MG63 (cell line): ENCODE measurements at places on chromosomes 5 and 9. TPM values are rescaled to one million over a fixed set of nuclear protein-coding genes. Genes with fewer than 3 reads are reported as not detected.
A peak's percentile ranks its signal among the peaks of the same experiment; 100 is the strongest.

The GABRP gene
- not detected in 2 replicates for total RNA-seq

The CCDC112 gene
- total RNA-seq: 13.9 and 20.8 TPM in 2 replicates

GRCh38 chr5:128674837-128675446 lies 136.9 kb upstream of the FBN2 start:
- DNase-seq: peak; percentile 44

DNA sequence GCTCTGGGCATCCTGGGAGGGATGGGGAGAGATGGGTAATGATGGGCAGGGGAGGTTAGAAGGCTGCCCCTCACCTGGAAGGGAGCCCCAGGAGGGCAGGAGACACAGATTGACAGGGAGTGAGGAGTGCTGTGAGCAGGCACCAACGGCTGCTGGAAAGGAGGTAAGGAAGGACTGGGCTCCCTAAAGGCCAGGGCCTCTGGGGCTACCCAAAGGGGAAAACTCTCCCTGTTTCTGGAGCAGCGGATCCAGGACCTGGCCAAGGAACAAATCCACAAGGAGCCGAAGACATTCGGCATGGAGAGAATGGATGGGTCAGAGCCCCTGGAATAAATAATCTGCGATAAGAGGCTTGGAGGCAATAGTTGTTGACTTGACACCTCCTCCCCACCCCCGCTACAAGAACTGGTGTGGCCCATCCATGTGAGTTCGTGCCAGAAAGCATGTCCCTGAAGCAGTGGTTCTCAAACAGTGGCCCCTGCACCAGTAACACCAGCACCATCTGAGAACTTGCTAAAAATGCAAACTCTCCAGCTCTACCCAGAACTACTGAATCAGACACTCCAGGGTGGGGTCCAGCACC lies 208.3 kb downstream of the GABBR2 start:
- DNase-seq: no peak

DNA sequence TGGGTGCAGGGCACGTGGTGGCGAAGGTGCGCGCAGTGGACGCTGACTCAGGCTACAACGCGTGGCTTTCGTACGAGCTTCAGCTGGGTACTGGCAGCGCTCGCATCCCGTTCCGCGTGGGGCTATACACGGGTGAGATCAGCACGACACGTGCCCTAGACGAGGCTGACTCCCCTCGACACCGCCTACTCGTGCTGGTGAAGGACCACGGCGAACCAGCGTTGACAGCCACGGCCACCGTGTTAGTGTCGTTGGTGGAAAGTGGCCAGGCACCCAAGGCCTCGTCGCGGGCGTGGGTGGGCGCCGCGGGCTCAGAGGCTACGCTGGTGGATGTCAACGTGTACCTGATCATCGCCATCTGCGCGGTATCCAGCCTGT lies 2.1 kb downstream of the PCDHA2 start:
- no peak for DNase-seq

DNA sequence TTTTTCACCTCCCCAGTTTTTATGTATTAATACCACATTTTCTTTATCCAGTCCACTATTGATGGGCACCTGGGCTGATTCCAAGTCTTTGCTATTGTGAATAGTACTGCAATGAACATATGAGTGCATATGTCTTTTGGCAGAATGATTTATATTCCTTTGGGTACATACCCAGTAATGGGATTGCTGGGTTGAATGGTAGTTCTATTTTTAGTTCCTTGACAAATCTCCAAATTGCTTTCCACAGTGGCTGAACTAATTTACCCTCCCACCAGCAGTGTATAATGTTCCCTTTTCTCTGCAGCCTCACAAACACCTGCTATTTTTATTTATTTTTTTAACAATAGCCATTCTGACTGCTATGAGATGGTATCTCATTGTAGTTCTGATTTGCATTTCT lies 340.2 kb downstream of the ADAMTS6 start:
- no peak for DNase-seq

GRCh38 chr5:150787656-150788055 lies 9.1 kb downstream of the SMIM3 start:
- DNase-seq: no peak

DNA sequence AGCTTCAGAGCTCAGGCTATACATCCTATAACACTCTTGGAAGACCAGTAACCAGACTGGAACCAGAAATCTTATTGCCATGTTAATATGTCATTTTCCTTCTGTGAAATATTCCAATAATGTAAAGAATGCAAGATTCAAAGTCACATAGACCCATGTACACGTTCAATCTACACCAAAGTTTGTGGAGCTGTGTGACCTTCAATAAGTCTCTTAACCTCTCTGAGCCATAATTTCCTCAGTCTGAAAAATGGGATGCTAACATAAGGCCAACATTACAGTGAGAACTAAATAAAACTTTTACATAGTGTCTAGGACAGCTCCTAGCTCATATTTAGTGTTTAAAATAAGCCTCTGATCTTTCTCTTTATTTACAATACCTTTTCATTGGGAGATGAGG lies 70.4 kb downstream of the ARRDC3 start:
- DNase-seq: no peak

- peak; percentile 89 for DNase-seq
Observed at GRCh38 chr5:96067894-96068614, 106.4 kb upstream of the ELL2 start.

DNA sequence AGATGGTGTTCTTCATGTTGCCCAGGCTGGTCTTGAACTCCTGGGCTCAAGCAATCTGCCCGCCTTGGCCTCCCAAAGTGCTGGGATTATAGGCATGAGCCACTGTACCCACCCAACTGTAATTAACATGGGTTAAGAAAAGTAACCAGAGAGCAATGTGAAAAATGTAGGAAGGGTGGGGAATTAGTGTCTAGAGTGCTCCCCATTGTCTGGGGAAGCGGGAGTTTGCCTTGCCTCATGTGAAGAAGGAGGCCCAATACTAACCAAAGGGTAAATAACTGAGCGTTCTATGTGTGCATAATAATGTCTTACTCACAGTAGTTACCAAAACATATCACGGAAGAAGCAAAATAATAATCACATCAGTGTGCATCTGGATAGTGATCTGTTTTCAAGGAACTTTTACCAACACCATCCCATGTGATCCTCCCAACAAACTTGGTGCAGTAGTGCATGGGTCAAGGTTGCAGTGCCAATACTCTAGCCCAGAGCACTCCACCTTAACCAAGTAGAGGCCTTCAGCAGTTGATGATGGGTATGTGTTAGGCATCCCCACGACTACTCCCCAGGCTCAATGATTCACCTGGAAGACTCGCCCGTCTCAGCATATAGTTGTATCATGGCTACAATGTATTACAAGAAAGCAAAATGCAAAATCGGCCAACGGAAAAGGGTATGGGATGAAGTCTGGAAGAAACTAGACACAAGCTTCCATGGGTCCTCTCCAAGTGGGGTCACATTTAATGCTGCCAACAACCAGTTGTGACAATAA lies 26.2 kb downstream of the GNAQ start:
- no peak for DNase-seq

DNA sequence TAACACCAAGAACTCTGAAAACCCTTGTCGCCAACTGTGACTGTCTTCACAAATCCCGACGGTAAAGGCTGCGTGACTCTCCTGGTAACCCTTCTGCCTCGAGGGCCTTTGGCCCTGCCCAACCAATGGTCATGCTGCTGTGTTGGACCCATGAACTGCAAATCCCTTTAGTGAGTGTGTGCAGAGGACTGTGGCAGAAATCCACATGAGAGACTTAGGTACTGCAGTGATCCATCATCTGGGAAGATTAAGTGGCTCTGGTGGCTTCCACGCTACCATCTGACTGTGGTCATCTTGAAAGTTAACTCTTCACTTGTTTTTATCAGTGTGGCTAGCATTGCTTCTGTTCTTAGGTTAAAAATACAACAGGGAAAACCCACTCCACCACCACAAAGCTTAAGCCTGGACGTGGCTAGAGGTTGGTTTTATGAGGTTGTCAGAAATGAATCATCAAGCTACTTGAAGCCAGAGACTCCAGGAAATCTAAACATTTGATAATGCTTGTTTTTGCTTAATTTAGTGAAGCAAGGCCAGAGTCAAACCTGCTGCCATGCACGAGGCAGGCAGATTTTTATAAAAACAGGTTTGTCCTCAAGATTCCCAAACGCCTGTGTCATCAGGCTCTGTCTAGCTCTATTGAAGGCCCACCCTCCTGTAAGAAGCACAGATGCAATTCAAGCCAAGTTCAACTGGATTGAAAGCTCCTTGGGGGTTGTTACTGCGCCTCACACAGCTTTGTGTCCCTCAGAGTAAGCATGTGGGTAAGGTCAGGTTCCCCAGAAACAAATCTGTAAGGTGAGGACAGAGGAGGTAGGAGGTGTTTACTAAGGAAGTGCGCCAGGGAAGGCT lies 52.7 kb upstream of the ERCC6L2 start:
- peak; percentile 83 for DNase-seq
